ENCODE measurements at places on chromosomes 7 and 10. TPM values are rescaled to one million over a fixed set of nuclear protein-coding genes. Genes with fewer than 3 reads are reported as not detected.

Gene CALML3
- not detected for total RNA-seq

Gene ADCYAP1R1
- total RNA-seq: not detected

Gene PKD2L1
- under 0.01 TPM for total RNA-seq

Gene FZD1
- total RNA-seq: 18.7 TPM

Gene LRRC61
- total RNA-seq: 2.2 TPM

Gene TSPAN12
- total RNA-seq: 1.2 TPM

Gene OR2A1
- not detected for total RNA-seq

Gene EBLN1
- total RNA-seq: not detected

Gene ZNF853
- total RNA-seq: 3.9 TPM
